ENCODE measurements at places on chromosomes 4 and X.

DNA sequence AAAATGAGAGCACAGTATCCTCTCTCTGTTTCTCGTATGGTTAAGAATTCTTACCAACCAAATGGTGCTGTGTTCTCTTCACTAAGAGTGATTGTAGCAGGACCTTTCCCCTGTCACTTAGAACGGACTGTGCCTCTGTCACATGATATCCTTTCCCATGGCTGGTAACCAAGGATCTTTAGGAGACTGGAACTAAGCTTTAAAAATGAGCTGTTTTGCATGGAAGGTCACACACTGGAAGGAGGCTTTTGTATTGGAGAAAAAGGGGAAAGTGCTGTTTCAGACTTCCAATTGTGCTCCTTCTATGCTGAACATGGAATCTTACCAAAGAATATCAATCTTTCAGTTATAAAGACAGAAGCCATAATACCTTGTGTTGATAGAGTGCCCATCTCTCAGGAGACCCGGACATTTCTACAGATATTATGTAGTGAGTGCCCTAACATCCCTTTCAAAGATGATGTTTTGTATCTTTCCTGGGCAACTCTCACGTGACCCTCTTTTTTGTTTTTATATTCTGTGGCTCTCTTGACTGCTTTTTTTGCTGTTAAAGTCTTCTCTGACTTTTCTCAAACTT, 148.6 kb downstream of the SLC4A4 start:
- DNase-seq: no peak

DNA sequence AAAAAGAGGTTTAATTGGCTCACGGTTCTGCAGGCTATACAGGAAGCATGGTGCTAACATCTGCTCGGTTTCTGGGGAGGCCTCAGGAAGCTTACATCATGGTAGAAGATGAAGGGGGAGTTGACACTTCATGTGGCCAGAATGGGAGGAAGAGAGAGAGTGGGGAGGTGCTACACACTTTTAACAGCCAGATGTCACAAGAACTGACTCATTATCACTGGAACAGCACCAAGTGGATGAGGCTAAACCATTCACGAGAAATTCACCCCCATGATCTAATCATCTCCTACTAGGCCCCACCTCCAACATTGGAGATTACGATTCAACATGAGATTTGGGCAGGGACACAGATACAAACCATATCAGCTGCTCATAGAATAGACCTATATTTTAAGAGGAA, 255.8 kb downstream of the OPHN1 start:
- no peak for DNase-seq

DNA sequence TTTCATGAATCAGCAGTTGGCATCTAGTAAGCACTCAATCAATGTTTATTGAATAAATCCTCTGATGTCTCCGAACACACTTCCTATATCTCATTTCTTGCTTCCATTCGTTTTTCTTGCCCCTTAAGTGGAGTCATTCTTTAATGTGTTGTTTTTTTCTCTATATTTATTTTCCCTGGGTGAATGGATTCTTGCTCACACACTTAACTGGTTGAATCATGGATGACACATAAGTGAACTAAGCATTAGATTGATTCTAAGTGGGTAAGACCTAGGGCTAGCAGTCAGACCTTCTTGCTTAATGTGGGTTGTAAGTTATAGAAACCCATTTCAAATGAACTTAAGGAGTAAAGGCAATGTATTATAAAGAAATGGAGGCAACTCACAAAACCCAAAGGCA, 111.1 kb downstream of the RTL3 start:
- no peak for DNase-seq

- no peak for DNase-seq
Observed at GRCh38 chr4:182251116-182251515, 7.9 kb downstream of the TENM3 start.

DNA sequence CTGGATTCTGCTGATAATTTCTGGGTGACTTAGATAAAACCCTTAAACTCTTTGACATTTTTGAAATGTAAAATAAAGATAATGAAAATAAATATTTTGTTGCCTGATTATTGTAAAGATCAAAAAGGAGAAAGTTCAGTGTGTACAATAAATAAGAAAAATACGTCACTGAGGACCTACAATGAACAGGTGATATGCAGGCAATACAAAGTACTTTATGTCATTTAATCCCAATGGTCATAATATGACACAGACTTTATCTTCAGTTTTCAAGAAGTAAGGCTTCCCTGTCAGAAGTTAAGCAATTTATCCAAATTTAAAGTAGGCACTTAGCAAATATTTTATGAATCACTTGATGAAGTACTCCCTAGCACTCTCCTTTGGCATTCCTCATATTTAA, 532.8 kb downstream of the GBA3 start:
- no peak for DNase-seq

GRCh38 chr4:40316782-40317635, 18.1 kb upstream of the CHRNA9 start:
- DNase-seq: no peak

DNA sequence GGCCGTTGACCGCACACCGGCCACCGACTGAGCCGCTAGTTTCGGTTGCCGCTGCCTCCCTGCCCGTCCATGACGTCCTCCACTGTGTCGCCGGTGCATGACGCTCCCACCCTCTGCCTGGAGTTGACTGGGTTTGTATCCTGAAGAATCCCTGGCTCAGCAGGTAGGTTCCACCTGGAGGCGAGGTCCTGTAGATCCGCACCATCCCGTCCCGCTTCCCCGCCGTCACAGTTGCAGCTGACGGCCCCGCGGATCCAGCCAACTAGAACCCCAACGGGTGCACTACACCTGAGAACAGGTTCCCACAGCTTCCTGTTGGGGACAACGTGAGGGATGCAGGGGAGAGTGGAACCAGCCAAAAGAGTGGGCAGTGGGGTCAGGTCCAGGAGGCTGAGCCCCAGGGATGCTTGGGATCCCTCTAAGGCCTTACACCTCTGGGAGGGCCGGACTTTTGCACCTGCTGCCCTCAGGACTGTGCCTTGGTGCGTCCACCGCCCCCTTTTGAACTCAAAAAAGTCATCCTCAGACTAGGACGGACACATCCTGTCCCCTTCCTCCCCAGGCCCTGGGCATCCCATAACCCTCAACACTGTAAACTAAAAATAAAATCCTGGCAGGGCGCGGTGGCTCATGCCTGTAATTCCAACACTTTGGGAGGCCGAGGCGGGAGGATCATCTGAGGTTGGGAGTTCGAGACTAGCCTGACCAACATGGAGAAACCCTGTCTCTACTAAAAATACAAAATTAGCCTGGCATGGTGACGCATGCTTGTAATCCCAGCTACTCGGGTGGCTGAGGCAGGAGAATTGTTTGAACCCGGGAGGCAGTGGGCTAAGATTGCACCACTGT, 1.1 kb upstream of the SLBP start:
- DNase-seq: no peak

- no peak for DNase-seq
Observed at GRCh38 chr4:30696191-30696590, 24.0 kb upstream of the PCDH7 start.

DNA sequence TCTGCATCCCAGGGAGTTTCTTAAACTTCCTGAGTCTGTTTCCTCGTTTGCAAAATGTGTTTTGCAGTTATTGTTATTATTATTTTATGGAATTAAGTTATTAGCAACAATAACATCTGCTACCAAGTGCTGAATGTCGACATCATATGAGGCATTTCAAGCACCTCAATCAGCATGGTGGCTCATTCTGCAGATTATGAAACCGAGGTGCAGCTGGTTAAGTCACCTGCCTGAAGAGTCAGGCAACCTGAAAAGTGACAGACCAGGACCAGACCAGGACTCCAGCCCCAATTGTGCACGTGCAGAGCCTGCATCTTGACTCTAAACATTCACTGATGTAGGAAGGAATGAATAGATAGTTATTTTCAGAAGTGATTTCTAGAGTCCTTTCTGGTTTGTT, 99.8 kb downstream of the AFAP1 start:
- no peak for DNase-seq

DNA sequence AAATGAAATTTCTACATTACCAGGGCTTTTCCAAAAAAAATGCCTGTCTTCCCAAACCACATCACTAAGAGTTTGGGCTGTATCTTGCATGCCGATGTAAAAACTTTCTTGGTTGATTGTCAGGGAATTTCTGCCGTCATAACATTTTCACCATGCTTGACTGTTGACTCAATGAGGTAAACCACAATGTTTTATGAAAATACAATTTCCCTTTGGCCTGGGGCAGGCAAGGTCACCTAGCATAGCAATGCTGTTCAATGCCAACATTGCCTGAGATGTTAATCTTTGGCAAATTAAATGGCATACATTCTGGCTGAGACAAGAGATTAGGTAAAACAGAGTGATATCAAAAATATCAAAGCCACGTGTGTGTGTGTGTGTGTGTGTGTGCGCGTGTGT, 137.1 kb upstream of the TBL1X start:
- no peak for DNase-seq

DNA sequence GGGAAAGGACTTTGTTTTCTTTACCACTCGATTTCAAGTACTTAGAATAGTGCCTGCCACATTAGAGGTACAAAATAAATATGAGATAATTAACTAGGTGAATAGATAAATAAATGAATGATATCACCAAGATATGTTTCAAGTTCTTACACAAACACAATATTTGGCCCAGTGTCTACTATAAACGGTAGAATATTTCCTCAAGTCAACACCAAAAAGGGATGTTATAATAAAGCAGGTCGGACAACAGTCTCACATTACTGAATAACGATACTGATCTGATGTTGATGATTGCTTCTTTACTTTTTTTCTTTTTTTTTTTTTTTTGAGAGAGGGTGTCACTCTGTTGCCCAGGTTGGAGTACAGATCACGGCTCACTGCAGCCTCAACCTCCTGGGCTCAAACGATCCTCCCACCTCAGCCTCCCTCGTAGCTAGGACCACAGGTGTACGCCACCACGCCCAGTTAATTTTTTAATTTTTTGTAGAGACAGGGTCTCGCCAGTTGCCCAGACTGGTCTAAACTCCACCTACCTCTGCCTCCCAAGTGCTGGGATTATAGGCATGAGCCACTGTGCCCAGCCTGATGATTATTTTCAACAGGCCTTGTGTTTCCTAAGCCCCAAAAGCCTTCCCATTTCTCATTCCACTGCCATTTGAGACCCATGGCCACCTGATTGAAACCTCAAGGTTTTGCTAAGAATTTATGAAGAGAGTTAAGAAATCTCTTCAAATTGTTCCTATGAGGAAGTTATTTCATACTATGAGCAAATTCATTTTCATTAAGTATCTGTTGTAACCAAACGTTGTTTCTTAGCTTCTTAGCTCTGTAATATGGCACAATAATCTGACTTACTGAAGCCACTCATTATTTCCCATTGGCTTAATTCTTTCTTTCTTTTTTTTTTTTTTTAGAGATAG, 2.3 kb downstream of the MANBA start:
- no peak for DNase-seq

DNA sequence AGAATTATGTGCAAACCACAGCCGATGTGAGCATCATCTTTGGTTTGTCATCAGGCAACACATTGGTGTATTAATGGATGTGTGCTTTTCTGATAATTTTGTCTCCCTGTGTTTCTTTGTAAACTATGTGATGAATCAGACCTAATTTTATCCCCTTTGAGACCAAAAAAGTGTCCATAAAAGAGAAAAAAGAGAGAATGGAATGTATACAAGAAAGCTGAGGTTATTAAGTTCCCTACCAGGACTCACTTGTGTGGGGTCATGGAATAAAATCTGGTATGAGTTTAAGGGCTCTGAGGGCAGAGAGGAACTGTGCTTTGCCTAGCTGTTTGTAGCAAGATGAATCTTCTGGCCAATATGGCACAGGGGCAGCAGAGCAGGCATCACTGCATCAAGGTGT, 239.5 kb upstream of the HAND2 start:
- DNase-seq: no peak

GRCh38 chrX:20315140-20315539, 48.4 kb upstream of the RPS6KA3 start:
- no peak for DNase-seq

DNA sequence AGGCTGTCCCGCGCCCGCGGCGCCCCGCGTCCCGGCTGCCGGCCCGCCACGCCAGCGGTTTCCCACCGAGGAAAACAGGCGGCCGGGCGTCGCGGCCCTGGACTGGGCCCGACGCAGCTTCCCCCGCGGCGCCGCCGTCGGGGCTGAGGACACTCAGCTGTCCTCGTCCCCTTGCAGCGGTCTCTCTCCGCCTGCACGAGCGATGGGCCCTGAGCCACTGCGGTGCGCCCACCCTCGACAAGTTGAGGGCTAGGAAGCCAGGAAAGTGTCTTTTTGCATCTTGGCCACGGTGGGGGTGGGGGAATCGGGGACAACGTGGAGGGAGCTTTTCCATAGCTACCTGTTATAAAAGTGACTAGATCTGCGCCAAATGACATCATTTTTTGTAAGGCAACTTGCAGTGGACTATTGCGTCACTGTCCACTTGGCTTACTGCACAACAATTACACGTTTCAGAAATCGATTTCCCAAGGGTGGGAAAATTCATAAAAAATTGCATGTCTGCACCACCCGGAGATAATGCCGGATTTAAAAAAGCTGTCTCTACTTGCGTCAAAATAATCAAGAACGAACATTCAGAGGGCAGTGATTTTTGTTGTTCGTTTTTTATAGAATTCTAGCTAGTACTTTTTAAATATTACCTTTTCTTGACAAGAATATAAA, 1.1 kb downstream of the KLHL15 start:
- DNase-seq: no peak

Measured in cerebellar nuclear complex (tissue), 1 donor.